Activated CD8-positive, alpha-beta T cell treated with anti-CD3 and anti-CD28 coated beads for 36 hours (primary cell): ENCODE measurements at places on chromosomes 13 and 19. TPM values are rescaled to one million over a fixed set of nuclear protein-coding genes. Genes with fewer than 3 reads are reported as not detected.

DNA sequence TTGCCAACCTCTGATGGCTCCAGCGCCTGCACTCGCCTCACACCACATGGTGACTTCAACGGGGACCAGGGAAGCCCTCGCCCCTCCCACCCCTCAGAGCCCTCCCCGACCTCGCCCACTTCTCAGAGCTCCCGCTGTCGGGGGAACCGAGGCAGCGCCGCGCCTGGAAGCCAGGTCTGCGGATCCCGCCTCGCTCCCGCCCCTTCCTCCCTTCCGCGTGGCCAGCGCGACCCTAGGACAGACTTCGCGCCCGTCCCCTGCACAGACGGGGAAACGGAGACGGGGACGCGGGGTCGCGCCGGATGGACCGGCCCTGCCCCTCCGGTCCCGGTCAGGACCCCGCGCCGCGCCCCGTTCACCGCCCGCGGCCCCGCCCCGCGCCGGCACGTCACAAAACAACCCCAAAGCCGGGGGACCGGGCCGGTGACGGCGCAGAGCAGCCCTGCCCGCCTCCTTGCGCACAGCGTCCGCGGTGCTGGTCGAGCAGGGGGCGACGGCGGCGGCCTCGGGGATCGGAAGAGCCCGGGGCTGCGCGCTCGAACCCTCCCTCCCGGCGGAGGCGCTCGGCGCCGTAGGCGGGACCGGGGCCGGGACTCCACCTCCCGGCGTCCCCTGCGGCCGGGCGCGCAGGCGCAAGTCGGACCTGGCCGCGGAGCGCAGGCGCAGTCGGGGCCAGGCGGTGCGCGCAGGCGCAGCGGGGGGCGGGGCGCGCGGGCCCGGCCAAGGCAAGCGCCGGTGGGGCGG, 379 bp upstream of the CDC34 start:
- H3K36me3 ChIP-seq: no peaks in the 10 kb centered on the region
- H3K4me1 ChIP-seq: peaks cover 22% of the 10 kb centered on the region
- peak overlapping the region; percentile 81 for H3K4me3 ChIP-seq
- peak overlapping the region; percentile 88 for H3K27ac ChIP-seq

DNA sequence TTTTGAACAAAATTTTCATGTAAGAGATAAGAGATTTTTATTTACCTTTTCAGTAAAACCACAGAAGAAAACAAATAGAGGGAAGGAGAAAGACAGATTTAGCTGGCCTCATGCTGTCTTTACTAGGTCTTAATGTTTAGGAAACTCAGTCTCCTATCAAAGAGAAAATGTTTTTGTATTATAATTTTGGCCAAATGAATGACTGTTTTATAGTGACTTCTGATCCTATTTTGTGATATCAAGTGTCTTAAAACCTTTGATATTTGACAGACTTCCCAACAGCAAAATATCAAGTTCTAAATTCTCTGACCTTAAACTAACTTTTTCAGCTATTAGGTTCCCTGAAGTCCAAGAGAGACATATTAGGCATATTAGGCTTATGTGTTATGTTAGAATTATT, 27.0 kb downstream of the CRYL1 start:
- H3K36me3 ChIP-seq: peaks cover 3% of the 10 kb centered on the region
- no peaks in the 10 kb centered on the region for H3K27me3 ChIP-seq
- DNase-seq: no peak

- no peaks in the 10 kb centered on the region for H3K27me3 ChIP-seq
- no peaks in the 10 kb centered on the region for H3K36me3 ChIP-seq
- no peak for DNase-seq
Measured at GRCh38 chr13:53020764-53021335, 7.8 kb upstream of the OLFM4 start.

DNA sequence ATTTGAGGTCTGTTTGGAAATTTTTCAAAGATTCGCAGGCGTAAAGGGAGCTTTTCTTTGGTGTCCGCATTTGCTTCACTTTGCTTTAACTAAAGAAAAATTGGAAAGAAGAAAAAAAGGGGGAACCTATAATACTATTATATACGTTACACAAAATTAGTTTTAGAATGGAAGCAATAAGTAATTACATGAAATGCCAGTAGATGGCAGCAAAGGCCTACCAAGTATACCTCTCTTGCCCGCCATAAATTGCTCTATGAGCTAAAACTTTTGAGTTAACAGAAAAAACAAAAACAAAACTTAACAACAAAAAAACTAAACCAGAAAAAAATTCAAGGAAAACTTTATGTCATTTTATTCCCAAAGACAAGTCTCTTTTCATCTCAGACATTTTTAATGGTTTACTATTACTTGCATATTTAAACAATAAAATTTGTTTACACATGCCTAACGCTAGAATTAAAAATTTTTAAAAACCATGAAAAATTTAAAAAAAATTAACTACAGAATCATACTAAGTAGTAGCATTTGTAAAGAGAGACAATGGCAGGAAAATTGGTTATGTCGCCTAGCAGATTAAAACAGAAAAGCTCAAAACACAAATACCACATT, 271.4 kb downstream of the NALCN start:
- no peaks in the 10 kb centered on the region for H3K36me3 ChIP-seq
- no peak overlapping the region for H3K27ac ChIP-seq
- no peak overlapping the region for H3K4me3 ChIP-seq
- peaks cover 17% of the 10 kb centered on the region for H3K27me3 ChIP-seq
- no peaks in the 10 kb centered on the region for H3K4me1 ChIP-seq
- peak; percentile 28 for DNase-seq

- H3K36me3 ChIP-seq: no peaks in the 10 kb centered on the region
- no peaks in the 10 kb centered on the region for H3K4me1 ChIP-seq
- H3K4me3 ChIP-seq: no peak overlapping the region
- no peaks in the 10 kb centered on the region for H3K27me3 ChIP-seq
Measured at GRCh38 chr13:59754411-59754810, 409.3 kb downstream of the DIAPH3 start.

DNA sequence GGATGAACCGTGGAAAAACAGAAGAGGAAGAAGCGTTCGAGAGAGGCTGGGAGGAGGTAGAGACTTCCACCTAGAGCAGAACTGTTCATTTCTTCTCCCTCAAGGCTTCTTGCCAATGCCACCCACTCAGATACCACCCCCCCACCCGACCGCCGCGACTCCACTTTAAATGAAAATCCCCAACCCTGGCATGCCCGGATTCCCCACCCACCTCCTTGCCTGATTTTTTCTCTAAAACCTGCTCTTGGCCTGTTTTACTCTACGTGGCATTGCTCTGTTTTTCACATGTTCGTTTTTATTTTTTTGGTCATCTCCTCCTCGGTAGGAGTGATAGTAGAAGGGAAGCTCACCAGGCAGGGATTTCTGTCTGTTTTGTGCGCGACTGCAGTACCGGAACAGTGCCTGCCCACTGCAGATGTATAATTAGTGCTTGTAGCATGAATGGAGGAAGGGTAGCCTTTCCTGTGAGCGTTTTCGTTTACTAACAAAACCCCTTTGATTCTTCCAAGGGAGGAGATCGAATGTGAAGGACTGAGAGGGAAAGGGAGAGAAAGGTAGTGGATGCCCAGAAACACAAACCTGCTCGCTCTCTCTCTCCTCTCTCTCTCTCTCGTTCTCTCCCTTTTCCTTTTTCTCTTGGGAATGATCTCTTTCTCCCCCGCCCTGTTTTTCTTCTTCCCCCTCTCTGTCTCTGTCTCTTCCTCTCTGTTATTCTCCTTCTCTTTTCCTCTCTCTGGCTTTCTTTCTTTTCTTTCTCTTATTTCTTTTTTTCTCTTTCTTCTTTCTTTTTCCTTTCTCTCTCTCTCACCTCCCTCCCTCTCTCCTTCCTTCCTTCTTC, 2.2 kb downstream of the CD70 start:
- peak overlapping the region; percentile 79 for H3K4me3 ChIP-seq
- H3K27me3 ChIP-seq: peaks cover 47% of the 10 kb centered on the region
- peak overlapping the region; percentile 43 for H3K27ac ChIP-seq
- H3K36me3 ChIP-seq: peaks cover 15% of the 10 kb centered on the region

- no peaks in the 10 kb centered on the region for H3K4me1 ChIP-seq
- no peaks in the 10 kb centered on the region for H3K27me3 ChIP-seq
Measured at GRCh38 chr13:68872338-68872737, 1235.3 kb upstream of the ATXN8OS start.

GRCh38 chr19:317710-318508, 26.7 kb downstream of the MIER2 start:
- no peaks in the 10 kb centered on the region for H3K4me1 ChIP-seq
- DNase-seq: no peak
- no peak overlapping the region for H3K4me3 ChIP-seq
- peaks cover 38% of the 10 kb centered on the region for H3K36me3 ChIP-seq

GRCh38 chr13:75896271-75896670, 260.1 kb downstream of the LMO7 start:
- DNase-seq: no peak
- no peaks in the 10 kb centered on the region for H3K4me1 ChIP-seq
- peaks cover 8% of the 10 kb centered on the region for H3K27me3 ChIP-seq
- no peaks in the 10 kb centered on the region for H3K36me3 ChIP-seq
- no peak overlapping the region for H3K4me3 ChIP-seq

- peak overlapping the region; percentile 100 for H3K4me3 ChIP-seq
- peaks cover 61% of the 10 kb centered on the region for H3K36me3 ChIP-seq
- peak; percentile 69 for DNase-seq
- peaks cover 57% of the 10 kb centered on the region for H3K4me1 ChIP-seq
Measured at GRCh38 chr19:21022996-21023395, 2.5 kb downstream of the ZNF430 start.

DNA sequence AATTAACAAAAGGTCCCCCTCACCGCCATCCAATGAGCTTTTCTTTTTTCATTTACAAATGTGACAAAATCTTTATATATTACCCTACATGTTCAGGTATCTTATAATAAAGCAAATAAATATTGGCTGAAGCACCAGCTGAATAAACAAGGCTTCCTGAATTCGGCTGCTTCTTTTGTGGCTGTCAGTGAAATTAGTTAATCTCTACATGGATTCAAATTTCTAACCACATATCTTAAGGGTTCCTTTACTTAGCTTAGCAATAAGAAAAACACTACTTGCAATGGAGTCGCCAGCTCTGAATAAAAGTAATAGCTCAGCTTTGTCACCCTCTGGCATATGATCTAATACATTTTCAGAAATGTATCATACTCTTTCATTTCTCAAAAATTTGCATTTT, 104.3 kb downstream of the CCNA1 start:
- no peak for DNase-seq
- no peaks in the 10 kb centered on the region for H3K4me1 ChIP-seq
- no peaks in the 10 kb centered on the region for H3K27me3 ChIP-seq
- no peaks in the 10 kb centered on the region for H3K36me3 ChIP-seq

- no peaks in the 10 kb centered on the region for H3K36me3 ChIP-seq
- H3K27ac ChIP-seq: no peak overlapping the region
- no peak overlapping the region for H3K4me3 ChIP-seq
- DNase-seq: no peak
- no peaks in the 10 kb centered on the region for H3K27me3 ChIP-seq
- peaks cover 22% of the 10 kb centered on the region for H3K4me1 ChIP-seq
Measured at GRCh38 chr13:28349907-28350654, 144.8 kb downstream of the FLT1 start.

GRCh38 chr13:27825072-27825471, 32.8 kb downstream of the GSX1 start:
- H3K27me3 ChIP-seq: peaks cover 66% of the 10 kb centered on the region
- DNase-seq: no peak
- H3K27ac ChIP-seq: no peak overlapping the region
- H3K36me3 ChIP-seq: no peaks in the 10 kb centered on the region
- no peak overlapping the region for H3K4me3 ChIP-seq

DNA sequence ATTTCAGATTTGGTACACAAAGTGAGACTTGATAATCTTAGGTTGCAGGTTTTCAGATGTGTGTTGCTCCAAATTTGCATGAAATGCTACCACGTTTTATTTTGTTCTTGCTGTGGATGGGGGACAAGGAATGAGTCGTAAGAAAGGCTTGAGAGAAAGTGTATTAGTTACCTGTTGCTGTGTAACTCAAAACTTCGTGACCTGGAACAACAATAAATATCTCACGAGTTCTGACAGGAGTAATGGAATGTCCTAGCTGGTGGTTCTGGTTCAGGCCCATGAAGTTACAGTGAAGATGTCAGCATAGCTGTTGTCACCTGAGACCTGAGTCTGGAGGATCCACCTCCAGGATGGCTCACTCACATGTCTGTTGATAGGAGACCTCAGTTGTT, 1.2 kb downstream of the ZNF8 start:
- no peaks in the 10 kb centered on the region for H3K27me3 ChIP-seq

DNA sequence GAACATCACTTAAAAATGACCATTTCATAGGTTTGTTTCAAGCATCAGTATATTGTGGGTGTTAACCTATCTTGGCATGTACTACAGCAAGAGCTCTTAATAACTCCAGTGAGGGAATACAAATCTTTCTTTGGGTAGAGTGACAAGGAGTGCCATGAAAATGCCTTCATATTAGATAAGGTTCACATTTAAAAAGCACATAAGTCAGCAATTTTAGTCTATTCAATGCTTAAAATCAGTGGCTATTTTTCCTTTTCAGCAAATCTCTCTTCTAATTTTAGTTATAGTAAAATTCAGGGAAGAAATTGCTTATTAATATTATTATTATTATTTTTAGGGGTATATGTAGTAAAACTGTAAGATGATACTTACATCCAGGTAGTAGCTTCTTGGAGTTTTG, 291.1 kb downstream of the GPC6 start:
- H3K27me3 ChIP-seq: peaks cover 1% of the 10 kb centered on the region
- H3K4me3 ChIP-seq: no peak overlapping the region
- no peak overlapping the region for H3K27ac ChIP-seq
- no peaks in the 10 kb centered on the region for H3K4me1 ChIP-seq

DNA sequence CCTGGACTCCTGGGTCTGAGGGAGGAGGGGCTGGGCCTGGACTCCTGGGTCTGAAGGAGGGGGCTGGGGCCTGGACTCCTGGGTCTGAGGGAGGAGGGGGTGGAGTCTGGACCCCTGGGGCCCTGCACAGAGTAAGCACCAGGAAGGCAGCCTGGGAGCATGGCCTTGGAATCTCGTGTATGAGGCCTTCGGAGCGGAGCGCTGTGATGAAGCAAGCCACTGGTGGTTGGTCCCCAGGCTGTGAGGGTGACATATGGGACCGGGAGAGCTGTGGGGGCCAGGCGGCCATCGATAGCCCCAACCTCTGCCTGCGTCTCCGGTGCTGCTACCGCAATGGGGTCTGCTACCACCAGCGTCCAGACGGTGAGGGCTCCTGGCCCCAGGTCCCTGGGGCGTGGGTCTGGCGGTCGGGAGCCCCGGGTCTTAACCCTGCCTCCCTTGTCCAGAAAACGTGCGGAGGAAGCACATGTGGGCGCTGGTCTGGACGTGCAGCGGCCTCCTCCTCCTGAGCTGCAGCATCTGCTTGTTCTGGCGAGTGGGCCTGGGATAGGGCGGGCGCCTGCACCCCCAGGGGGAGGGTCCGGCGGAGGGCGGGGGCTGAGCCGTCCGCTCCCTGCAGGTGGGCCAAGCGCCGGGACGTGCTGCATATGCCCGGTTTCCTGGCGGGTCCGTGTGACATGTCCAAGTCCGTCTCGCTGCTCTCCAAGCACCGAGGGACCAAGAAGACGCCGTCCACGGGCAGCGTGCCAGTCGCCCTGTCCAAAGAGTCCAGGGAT, 918 bp downstream of the TMEM190 start:
- H3K4me1 ChIP-seq: peaks cover 13% of the 10 kb centered on the region
- H3K36me3 ChIP-seq: peaks cover 13% of the 10 kb centered on the region
- DNase-seq: no peak
- peaks cover 8% of the 10 kb centered on the region for H3K27me3 ChIP-seq

- H3K27ac ChIP-seq: no peak overlapping the region
- H3K36me3 ChIP-seq: no peaks in the 10 kb centered on the region
- peak overlapping the region; percentile 75 for H3K4me3 ChIP-seq
- peaks cover 9% of the 10 kb centered on the region for H3K27me3 ChIP-seq
Measured at GRCh38 chr19:41927497-41928192, 604 bp downstream of the ERFL start.

RASGRP4 gene
- total RNA-seq: 1.4 TPM

SCAMP4 gene
- total RNA-seq: 23.1 TPM

FDX2 gene
- total RNA-seq: 14.3 TPM

PSG7 gene
- not detected for total RNA-seq

ZNF470 gene
- total RNA-seq: 6.7 TPM

RNF225 gene
- total RNA-seq: 1.1 TPM

NCR1 gene
- total RNA-seq: 0.58 TPM

FCAR gene
- total RNA-seq: not detected

CYP4F12 gene
- not detected for total RNA-seq

CEACAM21 gene
- 19.8 TPM for total RNA-seq

NAXD gene
- 24.8 TPM for total RNA-seq

VSTM1 gene
- total RNA-seq: not detected

FUT2 gene
- not detected for total RNA-seq
